AG10803 (cell line): ENCODE measurements at places on chromosomes 12 and 14.

DNA sequence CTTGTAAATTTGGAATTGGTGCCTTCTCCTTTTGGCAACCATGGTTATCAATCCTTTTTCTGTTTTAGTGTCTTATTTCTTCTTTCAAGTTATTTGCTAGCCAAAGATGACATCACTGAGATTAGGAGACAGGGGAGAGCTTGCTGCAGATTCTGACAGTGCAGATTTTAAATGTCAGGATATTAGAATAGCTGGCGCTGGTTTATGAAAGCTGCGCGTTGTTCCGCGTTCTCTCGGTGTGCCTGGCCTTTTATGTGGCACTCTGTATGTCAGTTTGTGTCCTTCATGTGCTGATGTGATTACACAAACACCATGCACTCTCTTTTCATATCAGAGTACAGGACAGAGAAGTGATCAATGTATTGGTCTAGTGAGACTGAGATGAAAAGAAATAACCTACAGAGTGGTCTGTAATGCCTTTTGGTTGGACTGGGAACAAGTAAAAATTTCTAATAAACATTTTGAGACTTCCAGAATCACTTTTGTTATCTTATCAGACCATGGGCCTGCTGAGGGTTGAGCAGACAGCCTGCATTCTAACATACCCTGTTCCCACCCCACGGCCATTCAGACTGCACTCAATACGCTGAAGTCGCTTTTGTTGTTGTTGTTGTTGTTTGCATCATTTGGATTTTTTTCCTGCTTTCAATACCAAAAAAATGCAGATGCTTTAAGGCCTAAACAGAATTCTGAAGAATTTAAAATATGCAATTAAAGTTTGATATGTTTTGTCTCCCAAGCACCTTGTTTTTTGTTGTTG is 49.7 kb upstream of the TRAF3 start:
- no peak for DNase-seq

GRCh38 chr12:121537814-121538698 is 42.8 kb downstream of the KDM2B start:
- no peak for DNase-seq

- peak; percentile 63 for DNase-seq
These were observed 419 bp upstream of the ATXN7L3B start for GRCh38 chr12:74537126-74537706.

- peak; percentile 49 for DNase-seq
These were observed 8.4 kb downstream of the ZC2HC1C start for GRCh38 chr14:75077794-75078193.

DNA sequence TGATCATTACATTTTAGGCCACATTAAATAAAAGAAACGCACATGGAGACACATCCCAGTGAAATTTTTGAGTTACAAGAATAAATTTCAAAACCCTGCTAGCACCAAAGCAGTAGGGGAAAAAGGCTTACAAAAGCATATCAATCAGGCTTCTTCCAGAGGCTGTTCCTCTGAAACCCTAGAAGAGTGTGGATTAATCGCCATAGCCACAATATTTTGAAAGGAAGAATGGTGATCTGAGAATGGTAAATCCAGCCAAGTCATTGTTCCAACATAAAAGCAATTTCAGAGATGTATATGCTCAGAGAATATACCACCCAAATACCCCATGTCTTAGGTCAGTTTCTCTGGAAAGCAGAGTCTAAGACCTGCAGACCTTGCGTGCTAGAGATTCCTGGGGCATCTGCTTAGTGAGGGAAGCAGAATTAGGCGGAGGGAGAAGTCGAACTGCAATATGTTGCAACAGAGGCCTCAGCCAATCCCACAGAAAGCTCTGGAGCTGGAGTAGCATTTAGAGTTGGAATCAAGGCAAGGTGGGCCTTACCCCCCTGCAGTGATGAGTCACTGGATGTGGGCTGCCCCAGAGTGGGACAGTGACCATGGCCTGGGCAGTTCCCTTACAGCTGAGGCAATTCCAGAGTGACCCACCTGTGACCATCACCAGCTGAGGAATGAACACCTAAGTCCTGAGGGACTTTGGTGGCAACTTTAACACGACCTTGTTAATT is 125.2 kb downstream of the NTF3 start:
- no peak for DNase-seq

- no peak for DNase-seq
These were observed 19.4 kb downstream of the PIK3C2G start for GRCh38 chr12:18280728-18281127.

DNA sequence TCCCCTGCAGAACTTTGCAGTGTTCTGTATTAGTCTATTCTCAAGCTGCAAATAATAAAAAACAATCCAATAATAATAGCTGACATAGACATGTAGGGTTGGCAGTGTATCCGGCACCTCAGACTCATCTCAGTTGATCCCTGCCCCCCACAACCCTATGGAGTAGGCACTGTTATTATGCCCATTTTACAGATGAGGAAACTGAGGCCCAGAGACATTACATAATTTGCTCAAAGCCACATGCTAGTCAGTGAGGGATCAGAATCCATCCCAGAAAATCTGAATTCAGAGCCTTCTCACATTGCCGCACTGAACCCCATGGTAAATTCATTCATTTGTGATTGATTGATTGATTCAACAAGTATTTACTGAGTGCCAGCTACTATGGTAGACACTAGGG is 226.6 kb upstream of the PWP1 start:
- DNase-seq, result no peak

DNA sequence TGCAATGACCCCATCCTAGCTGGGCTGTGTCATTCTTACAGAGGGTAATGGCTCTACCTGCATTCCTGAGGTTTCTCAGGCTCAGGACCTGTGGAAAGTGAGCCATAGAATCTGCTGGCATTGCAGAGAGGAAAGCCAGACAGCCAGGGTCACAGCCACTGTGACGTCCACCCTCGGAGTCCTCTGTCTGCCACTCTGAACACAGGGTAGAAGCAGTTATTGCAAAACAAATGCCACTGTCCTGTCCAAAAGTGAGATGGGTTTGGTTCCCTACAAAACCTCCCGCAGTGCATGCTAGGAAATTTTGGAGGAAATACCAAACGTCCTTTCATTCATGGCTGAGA is 37.8 kb downstream of the TNFAIP2 start:
- peak; percentile 76 for DNase-seq

- DNase-seq, result no peak
These were observed 306.0 kb downstream of the BCL11B start for GRCh38 chr14:98966016-98966415.

DNA sequence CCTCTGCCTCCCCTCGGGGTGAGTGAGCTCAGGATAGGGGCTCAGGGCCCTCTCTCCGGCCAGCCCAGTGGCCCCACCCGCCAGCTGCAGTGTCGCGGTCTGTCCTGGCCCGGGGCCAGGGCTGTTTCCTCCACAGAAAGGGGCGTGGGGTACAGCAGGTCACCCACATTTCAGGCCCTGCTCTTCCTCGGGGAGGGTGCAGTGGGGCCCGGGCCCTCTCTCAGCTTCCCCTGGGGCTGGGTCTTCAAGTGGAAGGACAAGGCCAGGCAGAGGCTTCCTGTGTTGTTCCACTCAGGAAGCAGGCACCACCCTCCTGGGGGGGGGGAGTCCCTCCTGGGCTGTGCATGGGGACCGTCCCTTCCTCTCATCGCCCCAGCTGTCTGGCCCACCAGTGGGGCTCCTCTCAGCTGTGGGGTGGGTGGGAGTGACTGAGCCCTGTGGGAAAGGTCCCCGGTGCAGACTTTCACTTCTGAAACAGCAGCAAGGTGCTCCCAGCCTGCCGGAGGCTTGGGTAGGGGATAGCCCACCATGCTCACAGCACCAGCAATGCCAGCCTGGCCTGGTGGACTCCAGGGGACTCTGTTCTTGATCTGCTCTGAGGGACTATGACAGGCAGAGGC is 3.7 kb downstream of the GPR132 start:
- DNase-seq, result no peak

DNA sequence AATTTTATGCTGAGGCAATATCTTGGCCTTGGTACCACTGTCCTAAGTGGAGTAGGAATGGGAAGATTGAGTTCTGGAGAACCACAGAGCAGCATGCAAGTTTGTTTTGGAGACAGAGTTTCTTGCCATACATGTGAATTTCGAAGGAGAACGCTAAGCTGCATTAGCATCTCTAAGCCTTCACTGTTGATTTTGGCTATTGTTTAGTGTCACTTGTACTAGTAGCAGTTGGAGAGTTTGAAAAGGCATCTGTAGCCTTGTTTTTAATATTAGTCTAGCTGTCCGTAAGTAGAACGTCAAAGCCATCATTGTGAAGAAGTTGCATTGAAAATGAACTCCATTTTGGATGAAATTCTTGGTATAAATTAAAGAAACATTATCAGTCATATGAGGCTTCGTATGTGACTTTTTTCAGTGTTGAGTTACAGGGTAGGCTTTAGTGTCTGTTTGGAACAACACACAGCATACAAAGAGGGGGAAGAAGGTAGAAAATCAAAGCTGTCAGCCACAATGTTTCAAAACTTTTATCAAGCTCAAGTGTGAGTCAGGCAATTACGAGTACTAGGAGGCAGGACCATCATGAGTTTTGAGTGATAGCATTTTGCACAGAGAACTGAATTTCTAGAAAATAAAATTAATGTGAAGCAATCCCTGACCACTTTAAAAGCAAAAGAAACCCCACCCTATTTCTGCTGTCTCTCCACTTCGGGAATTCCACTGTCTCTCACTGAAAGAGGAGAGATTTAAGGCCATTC is 70.2 kb upstream of the NAV3 start:
- DNase-seq, result no peak

- no peak for DNase-seq
These were observed 120.2 kb upstream of the RAP1B start for GRCh38 chr12:68490476-68490875.

GRCh38 chr12:49843876-49844437 is 1.1 kb upstream of the BCDIN3D start:
- no peak for DNase-seq

DNA sequence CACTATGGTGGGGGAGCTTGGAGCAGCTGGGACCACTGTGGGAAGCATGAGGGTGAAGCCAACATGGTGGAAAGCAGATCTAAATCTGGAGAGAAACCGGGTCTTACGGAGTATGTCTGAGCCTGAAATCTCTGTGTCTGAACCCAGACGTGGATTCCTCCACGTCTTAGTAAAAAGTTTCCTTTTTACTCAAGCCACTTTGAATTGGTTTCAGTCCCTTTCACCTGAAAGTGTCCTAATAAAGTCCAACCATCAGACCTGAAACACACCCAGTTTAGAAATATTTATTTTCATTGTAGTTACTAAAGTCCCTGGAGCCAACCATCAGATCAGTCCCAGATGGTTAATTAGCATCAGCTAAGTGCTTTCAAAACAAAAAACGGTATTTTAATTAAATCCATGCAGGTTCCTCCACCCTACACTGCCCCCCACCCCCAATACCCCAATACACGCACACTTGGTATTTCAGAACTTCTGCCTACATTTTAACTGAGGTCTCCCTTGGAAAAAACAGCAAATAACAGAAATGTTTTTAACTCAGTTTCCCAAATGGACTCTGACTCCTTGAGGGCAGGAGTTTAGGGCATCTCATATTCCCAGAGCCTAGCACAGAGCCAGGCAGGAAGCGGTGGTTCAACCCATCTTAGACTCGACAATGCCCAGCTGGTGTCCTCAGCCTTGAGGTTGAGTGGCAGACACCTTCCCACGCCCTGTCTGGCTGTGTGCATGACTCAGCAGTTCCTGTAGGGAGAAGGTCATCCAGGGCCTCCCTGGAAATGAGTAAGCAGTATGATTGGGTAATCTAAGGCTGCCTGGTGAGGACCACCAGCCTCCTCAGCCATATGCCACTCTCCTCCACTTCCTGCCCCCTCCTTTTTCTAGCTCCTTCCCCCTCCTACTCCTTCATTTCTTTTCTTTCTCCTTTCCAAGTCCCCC is 175.8 kb downstream of the TTC8 start:
- DNase-seq, result peak; percentile 100

DNA sequence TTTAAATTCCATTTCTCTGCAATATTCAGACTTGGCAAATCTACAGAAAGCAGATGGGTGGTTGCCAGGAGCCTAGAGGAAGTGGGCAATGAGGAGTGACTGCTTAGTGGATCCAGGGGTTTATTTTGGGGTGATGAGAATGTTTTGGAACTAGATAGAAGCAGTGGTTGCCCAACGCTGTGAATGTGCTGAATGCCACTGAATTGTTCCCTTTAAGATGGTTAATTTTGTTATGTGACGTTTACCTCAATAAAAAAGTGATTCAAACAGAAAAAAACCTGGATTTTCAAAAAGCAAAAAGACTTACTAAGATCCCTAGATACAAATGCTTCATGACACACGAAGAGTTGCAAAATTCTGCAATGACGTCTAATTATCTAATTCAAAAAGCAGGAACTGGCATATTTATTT is 34.2 kb downstream of the DAO start:
- DNase-seq, result peak; percentile 64

GRCh38 chr14:99884834-99885648 is 91.8 kb downstream of the EML1 start:
- peak; percentile 74 for DNase-seq

GRCh38 chr14:39488600-39488999 is 56.4 kb upstream of the FBXO33 start:
- DNase-seq, result peak; percentile 3

DNA sequence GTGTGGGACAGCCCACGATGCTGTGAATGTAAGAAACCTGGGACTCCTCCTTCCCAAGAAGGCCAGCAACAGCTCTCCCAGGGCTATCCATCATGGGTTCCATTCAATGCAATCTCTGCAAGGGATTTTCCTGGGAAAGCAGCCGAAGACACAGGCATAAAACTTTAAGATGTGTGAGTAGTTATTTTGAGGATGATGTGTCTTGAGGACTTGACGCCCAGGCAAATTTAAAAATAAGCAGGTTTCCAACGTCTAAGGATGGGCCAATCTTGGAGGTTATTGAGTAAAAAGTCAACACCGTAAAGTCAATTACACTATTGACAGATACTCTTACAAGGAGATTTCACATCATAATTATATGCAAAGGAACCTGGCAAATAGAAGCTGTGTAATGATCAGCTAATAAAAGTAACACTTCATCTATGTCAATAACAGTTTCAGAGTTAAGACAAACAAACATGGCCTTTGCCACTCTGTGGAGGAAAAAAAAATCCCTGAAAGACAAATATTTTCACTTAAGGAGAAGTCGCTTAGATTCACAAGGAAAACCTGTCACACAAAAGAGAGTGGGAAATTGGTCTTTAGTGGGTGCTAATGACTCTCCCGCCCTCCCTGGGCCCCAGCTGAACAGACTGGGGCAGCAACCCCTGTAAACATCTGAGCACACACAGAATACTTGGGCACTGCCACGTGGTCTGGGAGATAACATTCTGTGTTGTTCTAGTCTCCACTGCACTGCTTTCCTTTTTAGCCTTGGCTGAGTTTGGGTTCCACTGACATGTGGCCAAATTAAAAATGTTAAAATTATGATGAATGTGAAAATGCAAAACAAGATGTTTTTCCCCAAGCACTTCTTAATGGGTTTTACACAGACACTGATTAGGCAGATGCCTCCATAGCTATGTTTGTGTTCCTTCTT is 240.9 kb downstream of the FOXN3 start:
- DNase-seq, result no peak

- no peak for DNase-seq
These were observed 575.5 kb downstream of the ALG10 start for GRCh38 chr12:34597548-34598351.

- peak; percentile 85 for DNase-seq
These were observed 67.2 kb upstream of the PTGR2 start for GRCh38 chr14:73784181-73784987.

- DNase-seq, result peak; percentile 8
These were observed 32.3 kb upstream of the ANKS1B start for GRCh38 chr12:100017056-100017455.

- peak; percentile 20 for DNase-seq
These were observed 15.9 kb upstream of the PAWR start for GRCh38 chr12:79706676-79707075.

- no peak for DNase-seq
These were observed 16.5 kb downstream of the PLBD2 start for GRCh38 chr12:113374823-113375428.

- DNase-seq, result no peak
These were observed 106.2 kb upstream of the MAX start for GRCh38 chr14:65208548-65208947.

GRCh38 chr12:70196811-70197281 is 46.4 kb upstream of the CNOT2 start:
- DNase-seq, result peak; percentile 61
